ENCODE measurements at places on chromosomes 7 and 10.

DNA sequence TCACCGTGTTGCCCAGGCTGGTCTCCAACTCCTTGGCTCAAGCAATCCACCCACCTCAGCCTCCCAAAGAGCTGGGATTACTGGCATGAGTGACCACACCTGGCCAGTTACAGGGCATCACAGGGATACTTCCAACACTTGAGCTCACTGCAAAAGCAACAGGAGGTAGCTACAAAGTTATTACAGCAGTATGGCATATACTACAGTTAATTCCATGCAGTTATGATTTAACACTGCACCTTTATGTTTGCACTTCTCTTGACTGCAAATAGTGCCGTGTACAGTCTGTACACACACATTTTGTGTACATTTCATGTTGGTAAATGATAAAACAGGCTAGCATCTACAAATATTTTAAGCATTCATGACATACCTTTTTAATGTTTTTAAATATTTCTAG lies 21.3 kb downstream of the SRPK2 start:
- no peak for DNase-seq

DNA sequence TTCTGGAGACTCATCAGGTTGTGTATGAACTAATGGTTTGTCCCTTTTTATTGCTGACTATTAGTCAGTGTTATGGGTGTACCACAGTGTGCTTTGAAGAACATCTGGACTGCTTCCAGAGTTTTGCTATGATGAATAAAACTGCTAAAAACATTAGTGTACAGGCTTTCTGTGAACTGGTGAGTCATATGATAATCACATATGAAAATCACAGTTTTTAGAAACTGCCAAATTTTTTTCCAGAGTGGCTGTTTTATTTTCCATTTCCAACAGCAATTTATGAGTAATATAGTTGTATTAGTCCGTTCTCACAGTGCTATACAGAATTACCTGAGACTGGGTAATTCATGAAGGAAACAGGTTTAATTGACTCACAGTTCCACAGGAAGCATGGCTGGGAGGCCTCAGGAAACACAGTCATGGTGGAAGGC lies 281.2 kb upstream of the VSTM2A start:
- no peak for DNase-seq

GRCh38 chr7:101108330-101108857 lies 18.5 kb upstream of the SERPINE1 start:
- no peak for DNase-seq

GRCh38 chr10:113680190-113681111 lies 739 bp downstream of the CASP7 start:
- DNase-seq: peak; percentile 21

- DNase-seq: no peak
Observed at GRCh38 chr7:157271991-157272324, 64.8 kb upstream of the DNAJB6 start.

DNA sequence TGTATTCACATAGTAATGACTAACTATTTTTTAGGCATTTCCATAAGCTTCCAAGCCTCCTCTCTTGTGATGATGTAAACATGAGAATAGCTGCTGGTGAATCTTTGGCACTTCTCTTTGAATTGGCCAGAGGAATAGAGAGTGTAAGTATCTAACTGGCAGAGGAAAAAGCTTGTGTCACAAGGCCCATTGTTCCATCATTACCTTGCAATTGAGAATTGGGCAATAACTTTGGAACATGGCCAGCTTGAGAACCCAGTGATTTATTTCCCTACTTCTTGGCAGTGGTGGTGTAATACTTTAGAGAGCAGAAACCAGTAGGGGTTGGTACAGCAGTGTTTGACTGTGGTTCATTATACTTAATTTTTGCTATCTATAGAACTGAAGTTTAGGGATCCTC lies 12.0 kb downstream of the IFRD1 start:
- no peak for DNase-seq

GRCh38 chr10:68625316-68625921 lies 65.3 kb downstream of the TET1 start:
- no peak for DNase-seq

- DNase-seq: no peak
Observed at GRCh38 chr10:8071006-8071405, 16.5 kb downstream of the GATA3 start.

DNA sequence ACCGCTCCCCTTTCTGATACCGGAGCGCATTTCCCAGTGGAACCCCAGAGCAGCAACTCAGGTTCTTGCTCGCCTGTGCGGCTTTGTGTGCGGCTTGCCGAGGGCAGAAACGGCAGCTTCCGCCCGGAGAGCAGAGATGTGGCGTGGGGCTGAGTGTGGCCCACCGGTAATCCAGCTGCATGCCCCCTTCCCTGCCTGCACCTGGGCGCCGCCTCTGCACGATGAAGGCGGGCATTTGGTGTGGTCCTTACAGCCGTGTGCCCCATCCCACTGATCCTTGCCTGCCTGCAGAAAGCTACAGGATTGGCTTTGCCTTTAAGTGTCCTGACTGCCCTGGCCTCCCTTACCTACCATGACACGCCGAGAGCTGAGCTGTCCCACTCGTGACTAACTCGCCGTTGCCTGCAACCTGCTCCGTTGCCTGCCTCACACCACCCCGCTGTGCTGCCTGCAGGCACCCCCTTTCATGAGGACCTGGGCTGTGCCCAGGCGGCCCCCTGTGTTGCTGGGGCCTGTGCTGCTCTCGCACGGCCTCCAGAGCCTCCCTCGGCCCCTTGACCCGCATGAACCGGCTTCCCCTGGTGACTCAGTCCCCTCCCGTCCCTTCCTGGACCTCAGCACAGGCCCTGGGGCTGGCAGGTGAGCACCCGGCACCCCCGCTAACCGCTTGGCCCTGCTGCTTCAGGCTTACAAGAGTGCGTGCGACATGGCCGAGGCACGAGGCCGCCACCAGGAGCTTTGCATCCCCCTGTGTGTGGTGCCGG lies 48.0 kb downstream of the PITRM1 start:
- no peak for DNase-seq

DNA sequence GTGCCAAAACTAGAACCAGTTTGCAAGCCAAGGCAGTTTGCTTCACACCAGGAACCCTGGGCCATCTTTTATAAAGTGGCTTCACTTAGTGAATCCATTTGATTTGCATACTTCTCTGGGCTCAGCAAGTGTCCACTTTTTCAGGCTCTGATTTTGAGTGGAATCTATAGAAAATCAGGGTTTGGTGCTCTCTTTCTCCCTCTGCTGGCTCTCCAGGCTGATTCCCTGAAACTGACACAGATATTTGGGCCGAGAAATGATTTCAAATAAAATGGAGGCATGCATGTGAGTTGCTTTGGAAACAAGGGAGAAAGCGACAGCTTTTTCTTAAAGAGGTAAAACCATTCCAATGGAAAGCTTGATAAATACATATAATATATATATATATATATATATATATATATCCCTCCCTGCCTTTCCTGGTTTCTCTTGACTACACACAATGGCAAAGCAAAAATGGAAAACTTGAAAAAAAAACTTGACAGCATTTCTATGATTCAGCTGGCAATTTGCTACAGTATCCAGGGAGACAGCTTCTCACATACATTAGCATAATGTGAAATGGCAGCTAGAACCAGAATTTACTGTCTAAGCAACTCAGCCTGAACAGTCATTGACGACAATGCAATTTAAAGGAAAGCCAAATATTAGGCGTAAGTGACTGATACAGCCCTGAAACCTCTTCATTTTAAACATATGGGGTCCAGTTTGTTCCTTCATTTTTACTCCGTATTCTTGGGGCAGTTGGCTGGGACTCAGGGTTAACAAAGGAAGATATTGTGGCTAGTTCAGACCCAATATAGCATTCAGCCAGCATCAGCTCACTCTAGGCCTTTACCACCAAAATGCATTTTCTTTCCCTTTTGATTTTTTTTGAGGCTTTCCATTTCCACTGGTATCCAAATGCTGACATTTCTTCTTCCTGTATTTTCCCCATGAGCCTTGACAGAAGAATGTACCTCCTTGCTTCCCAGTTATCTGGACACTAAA lies 188.5 kb downstream of the TMEM178B start:
- no peak for DNase-seq

DNA sequence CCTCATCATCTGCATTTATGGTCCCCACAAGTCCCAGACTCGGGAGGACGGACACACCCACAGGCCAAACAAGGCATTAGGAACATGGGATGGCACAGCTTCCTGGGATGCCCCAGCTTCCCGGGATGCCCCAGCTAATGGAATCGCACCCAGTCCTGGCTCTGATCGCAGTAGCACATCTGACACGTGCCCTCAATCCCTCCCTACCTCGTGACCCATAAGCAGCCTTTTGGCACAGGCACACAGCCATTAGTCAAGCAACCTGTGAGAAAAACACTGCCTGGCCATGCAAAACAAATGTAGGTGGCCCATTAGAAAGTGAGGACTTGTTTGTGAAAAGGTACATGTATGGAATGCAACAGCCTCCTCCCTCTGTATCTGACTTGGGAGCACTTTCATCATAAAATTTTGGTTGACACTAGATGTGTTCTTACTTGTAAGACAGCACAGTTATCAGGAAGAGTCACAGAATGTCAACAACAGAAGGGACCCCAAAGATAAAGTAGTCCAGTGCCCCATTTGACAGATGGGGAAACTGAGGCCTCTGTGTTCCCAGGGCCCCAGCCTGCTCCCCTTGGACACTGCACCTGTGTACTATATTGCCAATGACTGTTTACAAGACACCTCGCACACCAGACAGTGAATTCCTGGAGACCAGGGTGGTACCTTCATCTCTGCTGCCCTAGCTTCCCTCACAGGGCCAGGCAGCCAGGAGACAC lies 34.4 kb downstream of the DLG5 start:
- no peak for DNase-seq

GRCh38 chr7:114930107-114930661 lies 8.3 kb downstream of the MDFIC start:
- DNase-seq: no peak

- DNase-seq: no peak
Observed at GRCh38 chr7:32803406-32804141, 88.0 kb downstream of the KBTBD2 start.

DNA sequence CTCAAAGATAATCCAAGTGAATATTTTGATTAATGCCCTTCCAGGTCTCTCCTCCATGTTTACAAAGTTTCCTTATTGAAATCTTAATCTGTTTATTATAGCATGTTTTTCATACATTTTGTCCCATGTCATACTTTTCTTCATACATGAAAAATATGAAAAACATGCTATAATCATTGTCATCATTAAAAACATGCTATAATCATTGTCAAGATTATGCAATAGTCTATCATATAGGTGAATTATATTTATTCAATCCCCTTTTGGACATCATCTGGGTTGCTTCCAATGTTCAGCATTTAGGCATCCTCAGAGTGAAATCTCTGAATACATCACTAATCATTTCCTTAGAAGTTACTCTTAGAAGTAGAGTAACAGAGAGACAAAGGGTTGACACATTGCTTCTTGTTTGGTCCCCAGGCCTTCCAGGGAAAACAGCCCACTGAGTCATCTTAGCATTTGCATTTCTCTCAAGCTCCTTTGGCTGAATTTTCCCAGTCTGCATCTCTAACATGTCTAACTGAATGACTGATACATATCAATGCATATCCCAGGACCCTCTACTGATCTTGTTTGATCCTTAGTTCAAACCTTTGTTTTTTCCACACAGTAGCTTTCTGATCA lies 87.0 kb downstream of the SGMS1 start:
- no peak for DNase-seq

DNA sequence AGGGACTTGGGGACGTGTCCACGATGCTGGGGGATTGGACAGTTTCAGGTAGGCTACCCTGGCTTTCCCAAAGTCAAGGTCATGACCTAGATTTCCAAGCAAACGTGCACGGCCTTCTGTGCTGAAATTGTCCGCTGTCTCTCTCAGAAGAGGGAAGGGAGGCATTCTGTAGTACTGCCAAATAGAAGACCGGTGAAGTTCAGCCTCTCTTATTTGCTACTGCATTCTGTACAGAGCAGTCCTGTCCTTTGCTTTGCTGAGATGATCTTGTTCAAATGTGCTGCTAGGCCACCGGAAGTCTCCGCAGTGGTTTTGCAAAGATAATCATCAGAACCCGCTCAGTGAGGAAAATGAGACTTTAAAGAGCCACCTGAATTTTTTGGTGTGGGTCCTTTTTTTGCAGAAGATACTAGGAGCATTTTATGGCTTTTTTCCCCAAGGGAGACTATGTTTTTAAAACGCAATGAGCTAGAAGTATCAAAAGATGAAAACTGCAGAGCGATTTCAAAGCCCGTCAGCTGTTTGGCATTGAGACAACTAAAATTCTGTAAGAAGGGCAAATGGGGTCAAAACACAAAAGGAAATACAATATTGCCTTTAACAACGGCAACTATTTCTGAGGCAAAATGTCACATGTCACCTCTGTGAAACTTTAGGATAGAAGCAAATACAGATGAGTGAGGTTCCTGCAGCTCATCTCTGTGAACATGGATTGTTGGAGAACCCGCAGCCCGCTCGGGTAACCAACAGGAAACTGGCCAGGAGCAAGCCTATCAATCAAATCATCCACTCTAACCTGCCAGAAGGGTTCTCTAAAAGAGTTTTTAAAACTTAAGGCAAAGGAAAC lies 1.3 kb upstream of the NMT2 start:
- DNase-seq: no peak

GRCh38 chr7:20785157-20786048 lies 1.3 kb downstream of the SP8 start:
- DNase-seq: no peak

DNA sequence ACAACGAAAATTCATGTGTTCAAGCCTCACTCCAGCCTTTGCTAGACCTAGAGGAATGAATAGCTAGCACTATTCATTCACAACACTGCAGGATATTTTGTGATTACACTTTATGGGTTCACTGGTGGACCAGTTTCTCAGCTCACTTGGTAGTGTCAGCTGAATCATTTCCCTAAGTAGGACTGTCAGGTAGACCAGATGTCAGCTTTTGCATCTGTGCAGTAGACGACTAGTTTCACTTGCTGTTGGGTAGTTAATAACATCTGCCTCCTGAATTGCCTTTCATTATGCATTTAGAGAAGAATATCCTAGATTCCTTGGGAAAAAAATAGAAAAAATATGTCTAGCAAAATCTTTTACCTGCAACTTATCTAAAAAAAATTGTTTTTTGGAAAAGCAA lies 296.4 kb downstream of the ADARB2 start:
- DNase-seq: no peak

- DNase-seq: no peak
Observed at GRCh38 chr10:43401627-43402026, 7.4 kb downstream of the HNRNPF start.

DNA sequence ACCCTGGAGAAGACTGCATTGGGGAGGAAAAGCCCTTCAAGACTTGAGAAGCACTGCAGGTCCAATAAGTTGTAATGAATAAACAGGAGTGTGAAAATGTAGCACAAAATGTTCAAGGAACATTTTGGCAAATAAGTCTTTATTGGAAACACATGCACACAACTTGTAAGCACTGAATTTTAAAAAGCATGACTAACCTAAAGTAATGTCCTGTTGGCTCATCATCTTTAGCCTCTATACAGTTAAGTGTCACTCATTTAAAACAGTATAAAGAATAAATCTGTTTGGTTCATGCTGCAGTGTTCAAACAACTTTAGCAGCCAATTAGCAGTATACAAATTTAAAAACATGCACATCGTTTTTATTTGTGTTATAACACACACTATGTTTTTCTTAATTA lies 108.6 kb downstream of the CDK6 start:
- DNase-seq: no peak

GRCh38 chr10:26843736-26844135 lies 17.0 kb downstream of the ABI1 start:
- DNase-seq: no peak

- DNase-seq: no peak
Observed at GRCh38 chr7:98054585-98054984, 52.1 kb upstream of the LMTK2 start.

- DNase-seq: no peak
Observed at GRCh38 chr10:12975266-12975665, 26.2 kb downstream of the CCDC3 start.

- no peak for DNase-seq
Observed at GRCh38 chr7:137110535-137110934, 233.0 kb downstream of the PTN start.

- no peak for DNase-seq
Observed at GRCh38 chr7:157615101-157615817, 278.5 kb downstream of the DNAJB6 start.

All from bone marrow (tissue), 2 donors.